ENCODE measurements at places on chromosomes 13 and 19.

GRCh38 chr19:53965091-53965490, 2.4 kb downstream of the CACNG8 start:
- no peak for DNase-seq

- DNase-seq, result no peak
These were observed 139.4 kb downstream of the LHFPL6 start for GRCh38 chr13:39463611-39464010.

DNA sequence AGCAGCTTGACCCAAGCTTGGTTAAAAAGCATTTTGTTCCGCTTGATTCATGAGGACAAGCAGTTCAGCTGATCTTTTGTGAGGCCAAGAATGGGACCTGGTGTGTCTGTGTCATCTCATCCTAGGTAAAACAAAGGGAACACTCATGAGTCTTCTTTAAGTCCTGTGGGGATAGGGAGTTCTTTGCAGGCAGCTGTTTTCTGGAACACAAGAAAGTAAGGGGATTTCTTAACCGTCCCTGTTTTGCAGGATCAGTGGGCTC, 134.5 kb upstream of the TMTC4 start:
- DNase-seq, result no peak

DNA sequence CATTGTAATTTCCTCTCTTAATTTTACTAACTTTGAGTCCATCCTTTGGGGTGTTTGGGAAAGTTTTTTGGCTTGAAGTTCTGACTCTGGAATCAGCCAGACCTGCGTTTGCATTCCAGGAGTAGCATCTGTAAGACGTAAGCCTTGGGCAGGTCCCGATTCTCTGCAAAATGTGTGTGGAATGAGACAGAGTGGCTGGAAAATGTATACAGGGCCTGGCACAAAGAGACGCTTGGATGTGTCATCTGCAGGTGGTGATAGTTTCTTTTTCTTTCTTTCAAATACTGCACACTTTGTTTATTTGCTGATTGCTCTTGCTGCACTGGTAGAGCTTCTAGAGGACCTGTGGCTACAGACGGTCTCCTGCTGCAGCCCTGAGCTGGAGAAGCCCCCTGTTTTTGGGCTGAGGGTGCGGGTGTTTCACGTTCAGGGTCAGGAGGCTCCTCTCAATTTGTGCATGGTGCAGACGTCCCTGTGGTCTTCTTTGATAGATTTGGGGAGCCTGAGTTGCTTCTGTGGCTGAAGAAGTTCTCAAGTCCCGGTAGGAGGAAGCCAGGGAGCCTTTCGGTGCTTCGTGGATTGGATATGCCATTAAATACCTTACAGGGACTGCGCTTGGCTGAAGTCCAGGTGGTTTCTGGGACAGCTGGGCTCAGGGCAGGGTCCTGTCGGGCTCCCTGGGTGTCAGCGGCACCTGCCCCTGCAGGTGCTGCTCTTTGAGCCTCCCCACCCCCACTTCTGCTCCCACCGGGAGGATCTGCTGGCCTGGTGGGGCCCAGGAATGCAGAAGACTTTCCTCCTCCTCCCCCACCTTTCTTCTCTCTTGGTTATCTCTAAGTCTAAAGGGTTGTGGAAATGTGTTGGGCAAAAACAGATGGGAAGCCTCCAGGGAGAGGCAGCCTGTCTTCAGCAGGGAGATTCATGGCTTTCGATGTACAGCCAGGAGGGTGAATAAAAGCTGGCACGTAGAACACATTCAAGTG, 44.0 kb upstream of the GAS6 start:
- no peak for DNase-seq

DNA sequence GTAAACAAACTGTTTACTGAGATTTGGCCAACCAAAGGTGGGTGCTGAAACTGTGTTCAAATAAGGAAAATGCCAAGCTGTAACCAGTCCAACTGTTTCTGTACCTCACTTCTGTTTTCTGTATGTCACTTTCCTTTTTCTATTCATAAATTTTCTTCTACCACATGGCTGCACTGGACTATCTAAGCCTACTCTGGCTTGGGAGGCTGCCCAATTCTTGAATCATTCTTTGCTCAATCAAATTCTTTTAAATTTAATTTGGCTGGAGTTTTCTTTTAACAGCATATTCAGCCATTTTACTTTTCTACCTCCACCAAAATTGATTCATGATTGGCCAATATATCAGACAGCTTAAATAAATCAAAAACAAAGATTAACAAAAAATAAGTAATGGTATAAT, 1575.5 kb upstream of the SPRY2 start:
- no peak for DNase-seq

- DNase-seq, result no peak
These were observed 7.7 kb upstream of the CSNK1G2 start for GRCh38 chr19:1933244-1933643.

GRCh38 chr19:2683430-2684003, 19.0 kb downstream of the GNG7 start:
- no peak for DNase-seq

DNA sequence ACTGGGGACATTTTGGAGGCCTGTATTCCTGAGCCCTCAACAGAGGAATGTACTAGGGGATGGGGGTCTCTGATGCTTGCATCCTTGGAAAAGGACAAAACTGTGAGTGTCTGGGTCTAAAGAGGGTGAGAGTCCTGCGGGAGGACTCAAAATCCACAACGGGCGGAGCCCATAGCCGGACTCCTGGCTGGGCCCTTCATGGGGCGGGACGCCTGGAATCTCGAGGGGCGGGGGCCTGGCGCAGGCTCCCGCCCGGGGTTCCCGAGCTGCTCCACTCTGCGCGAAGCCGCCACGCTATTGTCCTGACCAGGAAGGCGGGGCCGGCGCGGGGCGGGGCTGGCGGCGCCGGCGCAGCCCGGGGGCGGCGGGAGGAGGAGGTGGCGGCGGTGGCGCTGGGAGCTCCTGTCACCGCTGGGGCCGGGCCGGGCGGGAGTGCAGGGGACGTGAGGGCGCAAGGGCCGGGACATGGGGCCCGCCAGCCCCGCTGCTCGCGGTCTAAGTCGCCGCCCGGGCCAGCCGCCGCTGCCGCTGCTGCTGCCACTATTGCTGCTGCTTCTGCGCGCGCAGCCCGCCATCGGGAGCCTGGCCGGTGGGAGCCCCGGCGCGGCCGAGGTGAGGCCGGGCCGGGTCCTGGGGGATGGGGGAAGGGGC, at the start of gene APLP1:
Gene APLP1 (plus strand): TSS at position 403 of the 651 bp plus-strand sequence. CDS start 63 bp downstream, at position 466.
- DNase-seq, result no peak

GRCh38 chr13:113091891-113092775, 13.5 kb upstream of the F7 start:
- DNase-seq, result no peak

GRCh38 chr13:93614776-93615175, 388.2 kb downstream of the GPC6 start:
- DNase-seq, result no peak

DNA sequence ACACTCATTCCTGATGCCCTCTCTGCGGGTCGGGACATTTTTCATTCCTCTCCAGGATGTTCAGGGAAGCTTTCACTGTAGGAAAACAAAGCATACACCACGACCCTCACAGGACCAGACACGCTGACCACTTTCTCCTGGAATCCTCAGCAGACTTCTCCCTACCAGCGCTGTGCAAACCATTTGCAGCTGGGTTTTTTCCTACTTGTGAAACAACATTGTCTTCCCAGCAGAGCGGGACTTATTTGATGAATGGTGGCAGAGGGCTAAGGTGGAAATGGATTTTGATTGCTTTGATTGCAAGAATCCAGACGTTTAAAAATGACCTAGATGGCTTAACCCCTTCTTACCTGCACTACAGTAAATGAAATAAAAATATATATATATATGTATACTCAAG, 265.9 kb downstream of the TBC1D4 start:
- no peak for DNase-seq

GRCh38 chr13:39952249-39953233, 297.1 kb downstream of the COG6 start:
- DNase-seq, result no peak

DNA sequence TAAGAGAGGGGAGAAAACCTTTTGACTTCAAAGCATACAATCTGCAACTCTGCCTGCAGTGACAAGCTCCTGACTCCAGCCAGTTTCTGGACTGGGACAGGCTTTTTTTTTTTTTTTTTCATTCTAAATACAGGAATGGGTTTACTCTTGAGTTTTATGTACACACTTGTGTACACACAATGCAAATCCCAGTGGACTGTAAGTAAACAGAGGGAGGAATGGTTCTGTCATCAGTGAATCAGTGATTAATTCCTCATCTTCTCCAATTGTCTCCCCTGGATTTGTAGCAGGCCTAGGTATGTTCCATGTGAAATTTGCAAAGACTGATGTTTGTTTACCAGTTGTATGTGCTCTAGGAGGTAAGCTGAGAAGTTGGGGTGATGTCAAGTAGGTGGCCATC, 184.8 kb downstream of the SHISA2 start:
- DNase-seq, result no peak

DNA sequence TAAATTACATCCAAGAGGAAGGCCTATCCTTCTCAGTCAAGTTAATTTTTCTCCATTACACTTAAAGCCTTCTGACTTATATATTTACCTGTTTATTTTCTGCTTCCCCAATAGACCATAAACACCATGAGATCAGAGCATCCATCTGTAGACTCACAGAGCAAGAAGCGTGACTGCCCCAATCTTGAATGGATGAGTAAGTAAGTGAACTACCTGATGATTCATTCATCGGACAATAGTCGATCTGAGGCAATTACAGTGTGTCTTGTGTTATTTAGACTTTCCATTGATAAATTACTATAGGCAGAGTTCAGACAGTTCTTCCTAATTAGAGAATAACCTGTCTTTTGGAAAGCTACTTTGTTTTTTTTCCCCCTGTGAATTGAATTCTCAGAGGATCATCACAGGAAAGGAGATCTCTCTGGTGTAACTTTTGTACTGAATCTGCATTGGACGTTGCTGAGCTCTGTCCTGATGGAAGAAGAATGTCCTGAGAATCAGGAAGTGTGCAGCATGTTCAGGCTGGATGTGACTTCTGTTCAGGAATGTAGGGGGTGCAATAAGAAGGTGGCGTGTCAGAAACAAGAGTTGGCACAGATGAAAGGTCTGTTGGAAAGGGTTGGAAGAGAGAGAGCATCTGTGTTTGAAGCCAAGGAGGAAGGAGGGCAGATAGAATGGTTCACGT, 367.0 kb downstream of the NALCN start:
- no peak for DNase-seq

DNA sequence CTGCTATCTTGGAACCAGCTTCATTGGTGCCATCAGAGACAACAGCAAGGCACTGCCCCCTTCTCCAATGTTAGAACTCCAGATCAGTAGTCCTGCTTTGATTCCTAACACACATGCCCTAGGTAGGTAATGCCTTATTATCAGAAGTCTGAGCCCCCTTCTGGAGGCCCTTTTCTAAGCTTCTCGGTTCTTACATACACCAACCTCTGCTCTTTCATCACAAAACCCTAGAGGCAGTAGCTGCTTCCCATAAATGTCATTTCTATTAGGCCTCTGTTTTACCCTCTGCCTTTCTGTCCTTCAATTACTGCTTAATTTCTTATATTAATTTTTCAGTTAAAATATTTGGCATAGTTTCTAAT, 65.3 kb upstream of the KLHL1 start:
- DNase-seq, result no peak
